ENCODE measurements at places on chromosomes 7 and 10.

GRCh38 chr7:76122516-76123239, 74.8 kb downstream of the MDH2 start:
- DNase-seq: no peak

- no peak for DNase-seq
These were observed 38.9 kb upstream of the RHEB start for GRCh38 chr7:151558575-151558974.

DNA sequence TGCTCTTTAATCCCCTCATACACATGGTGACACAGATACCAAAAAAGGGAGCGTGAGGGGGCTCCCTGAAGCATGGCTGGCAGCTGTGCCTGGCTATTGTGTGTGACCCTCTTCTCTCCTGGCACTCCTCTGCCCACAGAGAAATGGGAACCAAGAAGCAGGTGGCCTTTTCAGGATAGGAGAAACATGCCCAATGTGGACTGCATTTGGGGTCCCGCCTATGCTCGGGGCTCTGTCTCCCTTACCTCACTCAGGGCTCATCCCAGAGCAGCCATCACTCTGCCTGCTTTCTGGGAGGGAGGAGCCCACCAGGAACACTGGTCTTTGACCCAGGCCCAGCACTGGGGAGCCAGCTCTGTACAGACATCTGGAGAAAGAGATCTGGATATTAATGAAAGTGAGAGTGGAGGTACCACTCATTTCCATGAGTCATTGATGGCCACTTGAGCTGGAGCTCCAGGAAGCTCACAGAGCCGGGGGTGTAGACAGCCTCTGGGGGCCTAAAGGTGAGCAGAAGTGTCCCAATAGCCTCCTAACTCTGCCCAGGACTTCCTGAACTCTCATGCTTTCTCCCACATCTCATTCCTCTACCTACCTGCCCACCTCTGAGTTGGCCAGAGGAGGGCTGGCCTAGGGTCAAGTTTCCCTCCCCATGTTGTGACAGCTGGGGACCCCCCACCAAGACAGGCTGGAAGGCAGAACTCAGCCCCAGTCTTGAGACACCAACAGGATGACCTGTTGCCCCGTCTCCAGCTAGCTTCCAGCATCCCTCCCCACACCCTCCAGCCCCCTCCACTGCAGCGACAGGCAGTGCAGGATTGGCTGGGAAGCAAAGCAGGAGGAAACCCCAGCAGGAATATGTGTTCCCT, 42.6 kb downstream of the DRGX start:
- DNase-seq: no peak

GRCh38 chr10:30828164-30828563, 198.6 kb upstream of the LYZL2 start:
- DNase-seq: no peak

DNA sequence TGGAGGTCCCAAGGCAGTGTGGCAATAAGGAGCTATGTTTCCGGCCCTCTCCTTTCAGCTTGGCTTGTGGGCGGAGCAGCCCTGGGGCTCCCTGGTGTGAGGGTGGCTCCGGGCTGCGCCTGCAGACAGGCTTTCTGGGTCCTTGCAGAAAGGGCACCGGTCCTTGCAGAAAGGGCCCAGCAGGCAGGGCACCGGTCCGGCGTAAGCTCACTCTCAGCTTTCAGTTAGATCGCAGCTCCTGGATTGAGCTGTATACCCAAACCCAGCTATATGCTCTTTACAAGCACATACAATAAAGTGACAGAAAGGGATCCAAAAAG, 293.8 kb upstream of the SHH start:
- DNase-seq: no peak

Measured in effector memory CD4-positive, alpha-beta T cell (primary cell).